AG09319 (cell line): ENCODE measurements at places on chromosomes 3 and 15.

DNA sequence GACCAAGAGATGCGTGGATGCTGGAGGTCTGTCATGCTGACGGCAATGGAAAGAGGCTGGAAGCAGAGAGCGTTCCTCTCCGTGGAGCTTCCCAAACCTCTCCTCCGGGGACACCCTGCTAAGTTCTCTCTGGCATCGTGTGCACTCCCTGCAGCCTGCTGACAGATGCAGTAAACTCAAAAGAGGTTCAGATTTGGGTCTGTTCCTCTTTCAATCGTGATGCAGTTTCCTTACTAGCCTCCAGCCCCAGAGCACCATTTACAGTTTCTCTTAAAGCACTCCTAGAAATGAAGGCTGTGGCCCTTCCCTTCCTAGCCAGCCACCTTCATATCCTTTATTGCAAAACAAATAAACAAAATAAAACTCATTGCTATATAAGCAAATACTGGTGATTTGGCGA, 47.3 kb upstream of the LRRC58 start:
- no peak for DNase-seq

DNA sequence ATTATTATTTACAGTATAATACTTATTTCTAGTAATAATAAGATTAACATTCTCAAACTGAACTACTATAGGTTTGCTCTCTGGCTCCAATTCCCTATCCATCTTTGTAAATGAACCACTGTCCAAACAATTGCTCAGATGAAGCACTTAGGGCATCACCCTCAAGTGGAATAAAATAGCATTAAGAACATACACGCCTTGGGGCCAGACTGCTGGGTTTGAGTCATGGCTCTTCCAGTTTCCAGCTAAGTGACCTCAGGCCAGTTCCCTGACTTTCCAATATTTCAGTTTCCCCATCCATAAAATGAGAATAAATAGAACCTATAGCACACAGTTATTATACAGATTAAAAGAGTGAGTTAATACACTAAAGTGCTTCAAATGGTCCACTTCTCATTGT, 507.2 kb downstream of the MAGI1 start:
- DNase-seq: no peak

DNA sequence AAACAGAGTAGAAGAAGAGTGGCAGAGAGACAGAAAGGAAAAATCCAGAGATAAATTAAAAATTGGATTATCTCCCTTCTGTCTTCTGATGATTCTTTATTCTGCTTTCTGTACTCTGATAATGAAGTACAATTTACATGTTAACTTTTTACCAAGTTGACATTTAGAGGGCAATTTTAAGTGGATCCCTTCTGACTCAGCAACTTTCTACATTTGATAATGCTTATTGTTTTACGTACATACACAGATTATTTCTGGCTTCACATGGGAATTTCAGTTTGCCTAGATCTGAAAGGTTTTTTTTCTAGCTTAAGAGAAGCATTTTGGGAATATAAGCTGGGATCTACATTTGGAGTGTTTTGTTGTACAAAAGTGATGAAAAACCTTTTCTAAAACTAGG, 491.3 kb downstream of the OTOL1 start:
- no peak for DNase-seq

- DNase-seq: no peak
Measured at GRCh38 chr3:190617185-190617584, 103.3 kb downstream of the IL1RAP start.

GRCh38 chr15:84081391-84082168, 154.0 kb upstream of the GOLGA6L4 start:
- no peak for DNase-seq

- DNase-seq: no peak
Measured at GRCh38 chr3:124517306-124517705, 212.9 kb upstream of the UMPS start.

DNA sequence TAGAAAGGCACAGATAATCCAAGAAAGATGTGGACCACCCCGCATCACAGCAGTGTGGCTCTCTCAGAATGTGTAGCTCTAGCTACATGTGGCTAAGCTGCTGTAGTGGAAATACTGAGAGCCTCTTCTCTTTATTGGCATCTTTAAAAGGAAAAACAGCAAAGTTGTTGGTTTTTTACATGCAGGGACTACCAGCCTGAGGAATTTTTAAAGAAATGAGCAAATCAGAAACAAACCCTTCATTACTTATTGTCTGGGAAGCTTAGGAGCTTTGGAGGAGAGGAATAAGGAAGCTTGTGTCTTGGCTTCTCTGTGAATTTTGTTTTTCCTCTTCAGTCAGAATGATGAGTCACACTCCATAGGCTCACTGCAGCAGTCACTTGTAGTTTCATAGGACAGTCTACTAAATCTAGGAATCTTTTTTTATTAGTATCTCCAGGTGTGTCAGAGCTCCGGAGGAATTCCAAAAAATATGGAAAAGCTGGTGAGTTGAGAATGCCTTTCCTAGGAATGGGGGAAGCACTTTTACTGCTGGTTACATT, 27.5 kb downstream of the POLG start:
- DNase-seq: no peak
